ENCODE measurements at places on chromosomes 2 and 18.

GRCh38 chr2:168002021-168002553 lies 245.3 kb downstream of the STK39 start:
- peaks cover 7% of the 10 kb centered on the region for H3K36me3 ChIP-seq
- no peaks in the 10 kb centered on the region for H3K27me3 ChIP-seq
- no peak overlapping the region for H3K4me3 ChIP-seq
- no peaks in the 10 kb centered on the region for H3K4me1 ChIP-seq

GRCh38 chr2:121094101-121094500 lies 190.9 kb downstream of the TFCP2L1 start:
- no peaks in the 10 kb centered on the region for H3K4me1 ChIP-seq
- H3K27me3 ChIP-seq = no peaks in the 10 kb centered on the region
- DNase-seq = no peak
- no peak overlapping the region for H3K4me3 ChIP-seq
- no peak overlapping the region for H3K27ac ChIP-seq

DNA sequence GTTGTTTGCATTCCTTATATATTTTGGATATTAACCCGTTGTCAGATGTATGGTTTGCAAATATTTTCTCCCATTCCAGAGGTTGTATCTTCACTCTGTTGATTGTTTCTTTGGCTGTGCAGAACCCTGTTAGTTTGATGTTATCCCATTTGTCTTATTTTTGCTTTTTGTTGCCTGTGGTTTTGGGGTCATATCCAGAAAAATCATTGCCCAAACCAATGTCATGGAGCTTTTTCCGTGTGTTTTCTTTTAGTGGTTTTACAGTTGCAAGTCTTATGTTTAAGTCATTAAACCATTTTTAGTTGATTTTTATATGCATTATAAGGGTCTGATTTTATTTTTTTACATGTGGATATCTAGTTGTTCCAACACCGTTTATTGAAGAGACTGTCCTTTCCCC lies 35.8 kb downstream of the PPIG start:
- no peaks in the 10 kb centered on the region for H3K27me3 ChIP-seq
- H3K4me3 ChIP-seq = no peak overlapping the region
- DNase-seq = no peak

- H3K36me3 ChIP-seq = no peaks in the 10 kb centered on the region
- DNase-seq = no peak
- no peak overlapping the region for H3K27ac ChIP-seq
- H3K27me3 ChIP-seq = no peaks in the 10 kb centered on the region
These were observed 83.8 kb downstream of the AGAP1 start for GRCh38 chr2:235577404-235578330.

DNA sequence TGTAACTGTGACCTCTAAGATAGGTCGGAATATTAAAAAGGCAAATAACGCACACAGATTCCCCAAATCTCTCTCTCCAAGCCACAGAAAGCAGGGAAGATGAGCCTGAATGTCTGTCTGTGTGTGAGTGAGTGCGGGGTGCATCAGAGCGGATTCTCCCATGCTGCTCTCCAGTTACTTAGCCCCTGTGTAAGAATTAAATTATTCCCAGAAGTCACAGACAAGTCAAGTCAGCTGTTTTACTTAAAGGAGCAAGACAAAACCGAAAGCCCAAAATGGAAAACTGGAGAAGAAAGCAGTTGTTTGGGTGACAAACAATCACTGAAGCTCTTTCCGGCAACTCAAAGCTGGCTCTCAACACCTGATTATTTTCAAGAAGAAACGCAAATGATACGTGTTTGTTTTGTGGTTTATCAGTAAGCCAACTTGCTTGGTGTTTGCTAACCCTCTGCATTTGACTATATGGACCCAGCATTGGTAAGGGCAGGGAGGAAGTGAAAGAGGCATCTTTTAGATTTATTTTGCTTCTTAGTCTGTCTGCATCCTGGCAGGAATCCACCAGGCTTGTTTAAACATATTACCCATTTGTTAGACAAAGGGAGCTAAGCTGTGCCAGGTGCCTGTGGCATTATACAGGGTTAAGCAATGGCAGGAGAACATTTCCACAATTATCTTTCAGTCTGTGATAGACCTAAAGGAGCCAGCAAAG lies 121.5 kb upstream of the CREB1 start:
- no peaks in the 10 kb centered on the region for H3K36me3 ChIP-seq
- no peak for DNase-seq

GRCh38 chr2:197208841-197209240 lies 101.7 kb downstream of the ANKRD44 start:
- peaks cover 13% of the 10 kb centered on the region for H3K36me3 ChIP-seq
- H3K4me1 ChIP-seq = peaks cover 83% of the 10 kb centered on the region
- no peak overlapping the region for H3K4me3 ChIP-seq
- H3K27ac ChIP-seq = peak overlapping the region; percentile 91
- no peak for DNase-seq
- no peaks in the 10 kb centered on the region for H3K27me3 ChIP-seq

GRCh38 chr2:121504316-121504715 lies 26.4 kb upstream of the RNU4ATAC start:
- peaks cover 23% of the 10 kb centered on the region for H3K36me3 ChIP-seq
- H3K4me1 ChIP-seq = peaks cover 21% of the 10 kb centered on the region
- no peak for DNase-seq
- no peaks in the 10 kb centered on the region for H3K27me3 ChIP-seq

DNA sequence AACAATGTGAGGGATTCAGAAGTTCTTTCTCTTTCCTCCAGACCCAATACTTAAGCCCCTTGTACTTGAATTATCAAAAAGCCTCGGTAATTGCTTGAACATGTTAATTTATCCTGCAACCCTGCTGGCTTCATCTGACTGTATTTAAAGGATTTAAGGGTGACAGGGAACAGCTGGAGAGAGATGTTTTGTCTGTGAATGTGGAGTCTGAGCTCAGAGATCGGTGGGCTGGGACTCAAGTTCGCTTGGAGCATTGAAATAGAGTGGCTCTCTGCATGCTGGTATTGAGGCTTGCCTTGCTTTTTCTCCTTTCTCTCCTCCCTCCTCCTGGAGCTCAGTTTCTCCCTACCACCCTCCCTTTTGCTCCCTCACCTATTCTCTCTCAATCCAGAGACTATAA lies 73.6 kb downstream of the BOD1L2 start:
- no peaks in the 10 kb centered on the region for H3K36me3 ChIP-seq
- H3K4me1 ChIP-seq = no peaks in the 10 kb centered on the region
- DNase-seq = no peak
- H3K4me3 ChIP-seq = no peak overlapping the region
- H3K27me3 ChIP-seq = no peaks in the 10 kb centered on the region

DNA sequence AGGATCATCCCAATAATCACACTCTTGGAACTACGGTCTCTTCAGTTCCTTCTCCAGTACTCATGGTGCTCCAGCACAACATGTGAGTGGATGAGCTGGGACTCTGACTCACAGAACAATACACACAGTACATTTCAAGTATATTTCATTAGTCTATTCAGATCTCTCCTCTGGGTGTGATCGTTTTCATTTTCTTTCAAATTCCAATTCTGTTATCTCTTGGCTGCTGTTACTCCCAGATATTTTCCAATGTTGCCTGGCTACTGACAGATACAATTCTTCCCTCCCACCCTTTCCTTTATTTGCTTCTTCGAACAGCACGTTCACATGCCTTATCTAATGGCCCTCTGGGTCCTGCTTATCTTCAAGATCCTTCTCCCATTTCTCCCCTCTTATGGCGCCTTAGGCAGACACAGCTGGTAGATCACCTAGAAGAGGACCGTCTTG lies 216.0 kb downstream of the ACKR3 start:
- DNase-seq = no peak
- no peak overlapping the region for H3K4me3 ChIP-seq
- no peaks in the 10 kb centered on the region for H3K36me3 ChIP-seq
- H3K4me1 ChIP-seq = no peaks in the 10 kb centered on the region
- H3K27ac ChIP-seq = no peak overlapping the region

- H3K36me3 ChIP-seq = peaks cover 5% of the 10 kb centered on the region
- H3K27ac ChIP-seq = no peak overlapping the region
- DNase-seq = no peak
- no peaks in the 10 kb centered on the region for H3K27me3 ChIP-seq
- H3K4me3 ChIP-seq = no peak overlapping the region
- peaks cover 4% of the 10 kb centered on the region for H3K4me1 ChIP-seq
These were observed 83.8 kb upstream of the NOSTRIN start for GRCh38 chr2:168718622-168719021.

DNA sequence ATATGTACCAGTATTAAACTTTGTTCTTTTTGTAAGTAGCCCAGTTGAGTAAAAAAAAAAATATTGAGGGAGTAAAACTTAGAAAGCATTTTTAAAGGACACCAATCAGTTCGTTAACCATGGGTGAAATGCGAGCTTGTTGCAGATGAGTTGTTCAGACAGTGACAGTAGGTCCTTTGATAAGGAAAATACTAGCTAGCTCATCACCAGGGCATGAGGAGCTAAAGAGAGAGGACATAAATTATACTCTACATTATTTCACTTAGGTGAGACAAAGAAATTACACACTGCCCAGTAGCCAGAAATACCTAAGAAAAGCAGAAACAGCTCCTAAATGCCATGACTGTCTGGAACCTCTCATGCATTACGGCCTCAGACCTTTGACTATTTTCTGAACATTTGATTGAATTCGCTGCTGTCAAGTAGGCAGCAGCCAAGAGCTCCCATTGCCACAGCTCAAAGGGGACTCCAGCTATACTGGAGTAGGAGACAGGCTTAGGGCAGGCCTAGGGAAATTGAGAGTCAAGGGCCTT lies 2.6 kb upstream of the HNRNPLL start:
- H3K27ac ChIP-seq = no peak overlapping the region
- DNase-seq = no peak
- no peaks in the 10 kb centered on the region for H3K36me3 ChIP-seq
- peaks cover 2% of the 10 kb centered on the region for H3K27me3 ChIP-seq

- no peak overlapping the region for H3K4me3 ChIP-seq
- H3K36me3 ChIP-seq = no peaks in the 10 kb centered on the region
- DNase-seq = no peak
These were observed 676.6 kb downstream of the TDRD15 start for GRCh38 chr2:21800356-21800755.

DNA sequence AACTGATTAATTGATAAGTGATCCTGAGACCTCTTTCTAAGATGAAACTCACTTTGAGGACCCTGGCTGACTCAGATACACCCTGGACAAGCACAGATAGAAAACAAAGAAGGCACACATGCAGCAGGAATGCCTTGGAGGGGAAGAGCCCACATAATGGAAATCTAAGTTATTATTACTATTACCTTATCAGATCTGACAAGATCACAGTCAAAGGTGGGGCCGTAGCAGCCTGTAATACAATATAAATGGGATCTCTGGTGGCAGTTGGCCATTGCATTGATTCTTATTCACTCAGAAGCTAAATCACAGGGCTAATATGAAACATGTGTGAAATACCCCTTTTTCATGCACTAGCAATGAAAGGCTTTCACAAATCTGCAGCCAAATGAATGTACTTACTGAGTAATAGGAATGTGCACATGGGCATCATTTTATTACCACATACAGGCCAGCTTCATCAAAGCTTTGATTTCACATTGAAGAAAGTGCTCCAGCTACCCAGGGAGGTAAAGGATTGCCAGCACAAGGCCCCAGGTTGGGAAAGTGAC lies 84.0 kb downstream of the ZBTB7C start:
- no peaks in the 10 kb centered on the region for H3K4me1 ChIP-seq
- no peak overlapping the region for H3K4me3 ChIP-seq
- no peak overlapping the region for H3K27ac ChIP-seq

GRCh38 chr18:49725809-49726674 lies 87.3 kb downstream of the ACAA2 start:
- H3K4me3 ChIP-seq = no peak overlapping the region
- H3K4me1 ChIP-seq = no peaks in the 10 kb centered on the region
- peaks cover 4% of the 10 kb centered on the region for H3K27me3 ChIP-seq
- DNase-seq = no peak

- no peak for DNase-seq
- H3K36me3 ChIP-seq = no peaks in the 10 kb centered on the region
These were observed 10.1 kb downstream of the TWIST2 start for GRCh38 chr2:238857959-238858358.

DNA sequence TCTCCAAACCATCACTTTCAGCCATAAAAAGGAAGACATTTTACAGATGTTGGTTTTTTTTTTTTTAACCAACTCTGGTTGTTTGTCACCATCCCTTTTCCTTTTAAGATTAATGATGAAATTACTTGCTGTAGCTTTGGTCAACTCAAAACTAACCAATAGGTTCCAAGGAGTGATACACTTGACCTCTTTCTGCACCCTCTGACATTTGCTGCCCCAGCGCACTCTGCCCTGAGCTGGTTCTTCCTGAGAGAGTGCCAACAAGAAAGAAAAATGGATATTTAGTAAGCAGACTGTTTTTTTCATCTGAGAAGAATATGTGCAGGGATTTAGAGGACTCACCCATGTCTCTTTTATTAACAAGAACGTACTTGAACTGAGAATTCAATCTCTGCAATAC lies 520.0 kb downstream of the TXNL1 start:
- H3K27me3 ChIP-seq = no peaks in the 10 kb centered on the region
- DNase-seq = no peak
- no peak overlapping the region for H3K27ac ChIP-seq
- no peaks in the 10 kb centered on the region for H3K36me3 ChIP-seq
- no peaks in the 10 kb centered on the region for H3K4me1 ChIP-seq

GRCh38 chr2:37585295-37585908 lies 86.0 kb downstream of the CDC42EP3 start:
- no peak overlapping the region for H3K4me3 ChIP-seq
- peak; percentile 43 for DNase-seq
- H3K27ac ChIP-seq = peak overlapping the region; percentile 73
- H3K4me1 ChIP-seq = peaks cover 40% of the 10 kb centered on the region

DNA sequence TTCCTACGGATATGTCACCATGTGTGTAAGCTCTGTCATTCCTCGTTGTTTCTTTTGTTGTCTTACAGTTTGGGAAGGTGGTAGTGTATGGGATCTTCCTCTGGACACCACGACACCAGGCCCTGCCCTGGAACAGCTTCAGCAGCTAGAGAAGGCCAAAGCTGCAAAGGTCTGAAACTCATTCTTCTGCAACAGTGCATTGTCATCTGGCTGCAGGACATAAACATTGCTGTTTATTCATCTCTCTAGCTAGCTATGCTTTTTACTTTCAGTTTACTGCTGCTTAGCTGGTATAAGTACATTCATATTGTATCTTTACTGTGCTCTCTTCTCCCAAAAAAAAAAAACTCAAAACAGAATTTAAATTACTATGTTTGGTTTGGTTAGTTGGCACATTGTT lies 39.2 kb upstream of the KCNJ13 start:
- peaks cover 82% of the 10 kb centered on the region for H3K36me3 ChIP-seq
- H3K4me1 ChIP-seq = no peaks in the 10 kb centered on the region
- H3K27me3 ChIP-seq = no peaks in the 10 kb centered on the region

DNA sequence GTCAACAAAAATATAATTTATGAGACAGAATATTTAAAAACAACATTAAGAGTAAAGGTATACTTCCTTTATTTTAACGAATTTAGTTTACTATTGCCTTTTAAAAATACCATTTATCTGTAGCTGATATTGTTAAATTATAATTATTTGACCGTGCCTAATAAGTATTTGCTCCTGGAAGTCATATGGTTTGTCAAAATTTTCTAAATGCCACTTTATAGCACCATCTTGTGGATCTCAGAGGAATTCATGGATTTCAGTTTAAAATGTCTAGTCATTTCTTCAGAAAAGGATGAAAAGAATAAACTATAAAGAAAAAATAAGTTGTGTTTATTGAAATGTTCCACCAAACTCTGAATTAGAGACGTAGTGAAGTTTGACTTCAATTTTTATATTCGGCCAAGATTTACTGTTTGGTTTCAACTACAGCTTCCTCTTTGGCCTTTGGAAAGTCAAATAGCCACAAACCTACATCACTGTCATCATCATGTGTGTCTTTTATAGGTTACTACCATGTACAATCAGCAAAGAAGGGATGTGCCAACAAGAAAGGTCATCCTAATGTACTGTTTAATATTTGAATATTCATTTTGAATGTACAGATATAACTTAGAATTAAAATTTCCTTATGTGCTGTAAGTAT lies 10.3 kb upstream of the FTCDNL1 start:
- H3K4me3 ChIP-seq = no peak overlapping the region
- H3K36me3 ChIP-seq = no peaks in the 10 kb centered on the region
- peaks cover 2% of the 10 kb centered on the region for H3K27me3 ChIP-seq
- DNase-seq = peak; percentile 28
- H3K27ac ChIP-seq = no peak overlapping the region

Data from natural killer cell (primary cell).